ENCODE measurements at places on chromosomes 4 and X.

DNA sequence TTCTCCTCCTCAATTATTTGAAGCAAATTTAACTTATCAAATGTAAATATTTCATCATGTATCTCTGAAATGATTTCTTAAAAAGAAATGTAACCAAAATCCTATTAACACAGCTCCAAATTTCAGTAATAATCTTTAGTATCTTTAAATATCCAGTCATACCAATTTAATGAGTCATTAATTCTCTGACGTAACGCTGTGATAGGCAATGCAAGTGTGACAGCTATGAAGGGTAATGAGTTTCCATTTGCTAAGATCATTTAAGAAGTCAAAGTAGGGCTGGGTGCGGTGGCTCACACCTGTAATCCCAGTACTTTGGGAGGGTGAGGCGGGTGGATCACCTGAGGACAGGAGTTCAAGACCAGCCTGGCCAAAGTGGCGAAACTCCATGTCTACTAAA, 15.6 kb downstream of the RPS3A start:
- no peak for DNase-seq

DNA sequence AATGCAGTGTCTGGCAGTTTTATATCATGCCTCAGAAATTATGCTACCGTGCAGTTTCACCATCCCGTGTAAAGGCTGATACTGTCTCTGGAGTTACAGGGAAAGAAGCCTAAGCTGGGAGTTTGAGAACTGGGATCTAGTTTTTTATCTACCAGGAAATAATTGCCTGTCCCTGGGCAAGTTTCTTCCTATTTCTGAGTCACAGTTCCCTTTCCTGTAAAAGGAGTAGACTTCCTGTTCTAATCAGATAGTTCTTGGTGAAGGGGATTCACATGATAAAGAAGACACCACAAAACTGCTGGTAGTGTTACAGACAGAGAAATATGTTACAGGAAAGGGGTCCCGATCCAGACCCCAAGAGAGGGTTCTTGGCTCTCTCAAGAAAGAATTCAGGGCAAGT, 17.1 kb downstream of the HERC3 start:
- no peak for DNase-seq

GRCh38 chrX:39133971-39134370, 332.7 kb downstream of the MID1IP1 start:
- DNase-seq: no peak

GRCh38 chr4:15547392-15547791, 77.7 kb downstream of the CC2D2A start:
- DNase-seq: no peak

- DNase-seq: peak; percentile 7
Measured at GRCh38 chrX:126770179-126770578, 49.4 kb upstream of the PRR32 start.

GRCh38 chrX:34859191-34859590, 83.4 kb upstream of the FAM47B start:
- DNase-seq: no peak

DNA sequence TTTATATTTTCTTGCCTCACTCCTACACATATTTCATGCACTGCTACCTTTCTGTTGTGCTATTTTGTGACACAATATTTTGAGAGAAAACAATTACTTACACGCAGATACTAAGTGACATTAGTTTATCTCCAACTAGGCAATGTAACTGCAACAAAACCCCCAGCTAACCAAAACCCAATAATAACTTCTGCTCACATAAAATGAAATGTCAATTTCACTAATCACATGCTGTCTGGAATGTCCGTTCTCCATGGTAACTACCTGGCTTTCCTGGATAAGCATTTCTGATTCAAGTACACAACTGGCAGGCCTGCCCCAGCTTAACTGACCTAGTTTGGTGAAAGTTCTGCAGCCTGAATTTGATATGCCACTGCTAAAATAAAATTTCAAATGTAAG, 313.5 kb downstream of the TMA16 start:
- DNase-seq: no peak

GRCh38 chr4:78019414-78019813, 37.7 kb upstream of the FRAS1 start:
- DNase-seq: no peak

- no peak for DNase-seq
Measured at GRCh38 chr4:101127176-101127790, 220.0 kb downstream of the PPP3CA start.

DNA sequence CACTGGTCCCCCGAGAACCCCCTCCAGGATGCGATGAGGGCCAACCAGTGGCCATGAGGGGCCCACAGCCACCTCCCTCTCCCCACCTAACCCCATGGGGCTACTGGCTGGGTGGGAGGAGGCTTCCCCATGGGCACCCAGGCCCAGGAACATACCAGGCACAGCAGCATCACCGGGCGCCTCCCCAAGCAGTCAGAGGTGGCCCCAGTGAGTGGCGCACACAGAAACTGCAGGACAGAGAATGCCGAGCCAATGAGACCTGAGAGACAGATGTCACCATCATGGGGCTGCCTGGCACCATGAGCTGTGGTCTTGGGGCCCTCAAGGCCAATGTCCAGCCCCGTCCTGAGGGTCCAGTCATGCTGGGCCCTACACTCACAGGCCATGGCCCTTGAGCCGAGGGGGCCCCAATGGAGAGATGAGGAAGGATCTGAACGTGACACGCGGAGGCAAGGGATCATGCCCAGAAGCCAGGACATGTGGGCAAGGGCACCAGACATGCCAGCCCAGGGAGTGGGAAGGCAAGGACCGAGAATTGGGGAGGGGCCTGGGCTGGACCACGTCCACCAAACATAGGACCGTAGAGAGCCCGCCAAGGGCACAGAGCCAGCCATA, 30.1 kb downstream of the NOP14 start:
- no peak for DNase-seq

DNA sequence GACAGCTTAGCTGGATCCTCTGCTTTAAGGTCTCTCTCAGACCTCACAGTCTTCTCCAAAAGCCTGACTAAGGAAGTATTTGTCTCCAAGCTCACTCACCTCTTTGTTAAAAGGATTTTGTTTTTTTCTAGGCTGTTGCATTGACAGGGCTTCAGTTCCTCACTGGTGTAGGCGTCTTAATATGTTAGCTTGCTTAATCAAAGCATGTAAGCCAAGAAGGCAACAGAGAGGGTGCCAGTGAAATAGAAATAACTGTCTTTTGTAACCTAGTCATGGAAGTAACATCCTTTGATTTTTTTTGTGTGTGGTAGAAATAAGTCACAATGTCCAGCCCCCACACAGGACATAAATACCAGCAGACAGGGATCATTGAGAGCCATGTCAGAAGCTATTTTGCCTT, 58.8 kb downstream of the FIP1L1 start:
- no peak for DNase-seq

DNA sequence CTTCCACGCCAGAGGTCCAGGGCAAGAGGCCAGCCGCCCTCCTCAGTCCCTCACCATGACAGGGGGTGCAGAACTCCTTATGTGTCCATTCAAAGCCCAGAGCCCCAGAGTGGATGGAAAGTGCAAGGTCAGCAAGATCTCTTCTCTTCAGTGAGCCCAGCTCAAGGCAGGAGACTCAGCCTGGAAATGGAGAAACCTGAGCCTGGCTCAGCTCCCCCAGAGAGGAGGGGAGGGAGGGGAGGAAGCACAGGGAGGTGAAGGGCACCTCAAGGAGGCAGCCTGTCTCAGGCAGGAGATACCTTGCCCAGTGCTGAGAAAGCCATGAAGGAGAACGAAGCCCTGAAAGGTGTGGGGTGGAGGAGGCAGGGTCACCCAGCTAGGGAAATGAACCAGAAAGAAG, 121.8 kb upstream of the PJA1 start:
- no peak for DNase-seq

GRCh38 chr4:144360146-144360793, 219.8 kb upstream of the GYPA start:
- DNase-seq: no peak

DNA sequence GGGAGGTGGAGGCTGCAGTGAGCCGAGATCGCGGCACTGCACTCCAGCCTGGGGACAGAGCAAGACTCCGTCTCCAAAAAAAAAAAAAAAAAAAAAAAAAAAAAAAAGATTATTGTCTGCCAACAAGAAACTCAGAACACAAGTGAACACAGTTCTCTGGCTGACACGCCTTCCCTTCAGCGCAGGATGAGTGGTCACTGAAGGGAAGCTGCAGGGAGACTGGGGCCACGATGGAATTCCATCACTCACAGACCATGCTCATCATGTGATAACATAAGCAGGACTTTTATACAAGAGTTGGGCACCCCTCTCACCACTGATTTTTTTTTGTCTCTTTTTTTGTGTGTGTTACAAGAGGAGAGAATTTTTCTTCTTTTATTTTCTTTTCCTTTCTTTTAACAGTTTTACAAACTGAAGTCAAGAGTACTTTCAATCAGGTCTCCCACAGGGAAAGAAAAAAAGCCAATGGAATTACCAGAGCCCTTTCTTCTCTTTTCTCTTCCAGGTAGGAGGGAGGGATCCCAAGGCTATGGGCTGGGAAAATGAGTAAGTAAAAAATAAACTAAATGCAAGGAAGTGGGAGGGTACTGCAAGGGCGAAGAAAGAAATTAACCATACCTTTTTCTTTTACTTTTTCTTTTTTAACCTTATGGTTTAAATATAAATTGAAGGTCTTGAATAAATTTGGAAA, 435.6 kb downstream of the GPM6A start:
- DNase-seq: no peak

DNA sequence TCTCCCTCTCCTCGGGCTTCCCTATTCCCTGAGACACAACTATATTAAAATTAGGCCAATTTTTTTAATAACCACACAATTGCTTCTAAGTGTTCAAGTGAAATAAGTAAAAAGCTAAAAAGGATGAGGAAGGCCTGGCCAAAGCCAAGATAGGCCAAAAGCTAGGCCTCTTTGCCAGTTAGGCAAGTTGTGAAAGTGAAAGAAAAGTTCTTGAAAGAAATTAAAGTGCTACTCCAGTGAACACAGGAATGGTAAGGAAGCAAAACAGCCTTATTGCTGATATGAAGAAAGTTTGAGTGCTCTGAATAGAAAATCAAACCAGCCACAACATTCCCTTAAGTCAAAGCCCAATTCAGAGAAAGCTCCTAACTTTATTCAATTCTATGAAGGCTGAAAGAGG, 114.2 kb upstream of the FAT4 start:
- no peak for DNase-seq

GRCh38 chr4:125101719-125102118, 213.0 kb upstream of the FAT4 start:
- DNase-seq: no peak

DNA sequence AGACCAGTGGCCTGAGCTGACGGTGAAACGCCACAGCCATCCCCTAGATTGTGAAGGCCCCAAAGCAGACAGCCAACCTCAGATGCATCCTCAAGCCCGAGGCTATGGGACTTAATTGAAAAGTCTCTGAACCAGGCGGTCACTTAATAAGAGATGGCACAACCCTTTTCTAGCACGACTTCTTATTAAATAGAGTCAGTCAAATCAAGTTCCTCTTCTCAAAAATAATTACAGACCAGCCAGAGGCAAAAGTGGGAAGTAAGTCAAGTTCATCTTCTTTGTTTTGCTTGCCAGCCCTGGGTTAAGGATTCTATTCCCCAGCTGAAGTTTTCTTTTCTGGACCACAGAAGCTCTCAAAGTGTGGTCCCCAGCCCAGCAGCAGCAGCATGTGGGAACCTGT, 9.7 kb upstream of the SH3KBP1 start:
- no peak for DNase-seq

GRCh38 chr4:4424499-4425115, 37.7 kb downstream of the NSG1 start:
- no peak for DNase-seq

DNA sequence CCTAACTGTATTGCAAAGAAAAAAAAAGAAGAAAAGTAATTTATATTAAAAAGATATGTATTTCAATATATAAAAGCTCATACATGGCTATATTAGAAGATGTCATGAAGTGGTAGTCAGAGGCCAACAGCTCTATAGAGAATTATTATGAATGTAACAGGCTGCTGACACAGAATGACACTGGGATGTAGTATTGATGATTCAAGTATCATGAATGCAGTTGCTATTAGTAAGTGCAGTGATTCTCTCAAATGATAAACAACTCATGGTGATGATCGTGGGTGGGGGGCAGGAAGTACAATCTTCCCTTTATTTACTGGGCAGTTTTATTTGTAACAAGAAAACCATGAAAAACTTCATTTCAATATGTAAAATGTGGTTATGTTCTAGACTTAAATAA, 124.6 kb downstream of the COL4A6 start:
- DNase-seq: no peak

DNA sequence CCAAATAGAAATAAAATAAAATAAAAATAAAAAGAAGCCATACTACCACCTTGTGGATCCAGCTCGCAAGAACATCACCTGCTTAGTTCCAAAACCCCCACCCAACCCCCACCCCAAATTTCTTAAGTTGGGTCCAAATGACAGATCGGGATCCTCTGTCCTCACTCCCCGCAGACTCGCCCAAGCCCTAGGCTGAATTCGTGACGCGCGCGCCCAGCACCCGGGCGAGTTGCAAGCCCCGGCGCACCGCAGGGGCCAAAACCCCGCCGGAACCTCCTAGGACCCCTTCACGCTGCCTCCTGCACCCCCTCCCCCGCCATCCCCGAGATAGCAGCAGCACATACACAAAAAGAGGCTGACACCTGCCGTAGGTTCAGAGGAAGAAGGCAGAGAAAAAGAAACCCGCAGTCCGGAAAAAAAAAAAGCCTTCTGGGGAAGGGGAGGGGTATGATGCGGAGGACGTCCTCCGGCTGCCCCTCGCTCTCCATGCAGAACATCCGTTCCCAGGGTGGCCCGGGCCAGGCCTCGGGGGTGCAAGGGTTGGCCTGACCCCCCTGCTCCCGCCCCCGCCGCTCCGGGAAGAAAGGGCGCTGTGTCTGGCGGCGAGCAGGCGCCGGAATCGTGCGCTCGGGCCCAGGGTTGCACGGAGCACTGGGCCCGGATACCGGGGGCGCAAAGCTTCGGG, 2.6 kb downstream of the NLGN4X start:
- DNase-seq: no peak

GRCh38 chr4:82489987-82490386, 59.6 kb downstream of the ENOPH1 start:
- no peak for DNase-seq

- DNase-seq: no peak
Measured at GRCh38 chr4:754221-755120, 48.8 kb downstream of the PCGF3 start.

- DNase-seq: no peak
Measured at GRCh38 chrX:103586314-103586646, 965 bp downstream of the TCEAL4 start.

DNA sequence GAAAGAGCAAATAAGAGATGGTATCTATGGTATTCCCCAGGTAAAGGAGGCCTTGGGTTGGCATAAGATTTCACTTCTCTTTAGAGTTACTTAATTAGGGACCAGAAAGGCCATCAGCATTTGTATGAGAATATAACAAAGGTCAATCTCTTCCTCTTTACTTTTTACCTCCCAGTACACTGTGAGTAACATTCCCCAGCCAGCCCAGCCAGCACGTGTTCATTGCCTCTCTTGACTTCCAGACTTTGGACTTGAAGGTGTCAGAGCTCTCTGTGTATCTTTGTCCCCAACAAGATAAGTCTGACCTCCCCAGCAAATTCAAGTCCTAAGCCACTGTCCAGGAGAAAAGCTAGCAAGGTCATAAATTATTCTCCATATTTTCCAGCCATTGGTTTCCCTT, 110.5 kb downstream of the AR start:
- DNase-seq: no peak
